Tibial nerve (tissue), 4 donors: ENCODE measurements at places on chromosomes 3 and 15. TPM values are rescaled to one million over a fixed set of nuclear protein-coding genes. Genes with fewer than 3 reads are reported as not detected.

Gene ZNF80
- not detected for total RNA-seq

Gene MAPK6
- total RNA-seq: 14.4 TPM

Gene DNAH1
- 26.1 TPM for total RNA-seq

Gene ISL2
- total RNA-seq: not detected

Gene UBE2E2
- total RNA-seq: 222 TPM

Gene CD96
- under 0.01 TPM for total RNA-seq

Gene GPR27
- 2.9 TPM for total RNA-seq

Gene SEMA5B
- total RNA-seq: 19.7 TPM

Gene ACSBG1
- total RNA-seq: 0.21 TPM

Gene ADAMTSL3
- 16.2 TPM for total RNA-seq

Gene IQCF5
- total RNA-seq: not detected

Gene TRIP4
- 13.0 TPM for total RNA-seq

Gene FILIP1L
- 26.7 TPM for total RNA-seq

Gene CSPG5
- 4.8 TPM for total RNA-seq

Gene SLC7A14
- total RNA-seq: not detected

Gene GPR156
- total RNA-seq: 0.22 TPM
